Mesenteric fat pad (tissue), 1 donor: ENCODE measurements at places on chromosomes 5 and 9.

- no peak for DNase-seq
These were observed 439.9 kb downstream of the GADD45G start for GRCh38 chr9:90044710-90045151.

GRCh38 chr5:75049456-75050351, 2.7 kb downstream of the GCNT4 start:
- DNase-seq: no peak

DNA sequence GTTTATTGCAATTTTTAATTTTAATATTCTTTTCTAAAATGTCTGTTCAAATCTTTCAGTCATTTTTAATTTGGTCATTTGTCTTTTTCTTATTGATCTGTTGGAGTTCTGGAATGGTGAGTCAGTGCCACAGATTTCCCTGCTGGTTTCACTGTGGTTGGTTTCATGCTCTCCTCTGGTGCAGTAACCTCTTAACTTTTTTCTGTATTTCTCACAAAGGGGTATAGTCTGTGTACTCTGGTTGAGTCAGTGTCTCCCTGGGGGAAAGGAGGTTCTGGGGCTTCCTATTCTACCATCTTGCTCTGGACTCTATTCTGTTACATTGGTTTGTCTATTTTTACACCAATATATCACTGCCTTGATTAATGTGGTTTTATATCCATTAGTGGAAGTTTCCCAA, 178.8 kb downstream of the CSNK1G3 start:
- no peak for DNase-seq

DNA sequence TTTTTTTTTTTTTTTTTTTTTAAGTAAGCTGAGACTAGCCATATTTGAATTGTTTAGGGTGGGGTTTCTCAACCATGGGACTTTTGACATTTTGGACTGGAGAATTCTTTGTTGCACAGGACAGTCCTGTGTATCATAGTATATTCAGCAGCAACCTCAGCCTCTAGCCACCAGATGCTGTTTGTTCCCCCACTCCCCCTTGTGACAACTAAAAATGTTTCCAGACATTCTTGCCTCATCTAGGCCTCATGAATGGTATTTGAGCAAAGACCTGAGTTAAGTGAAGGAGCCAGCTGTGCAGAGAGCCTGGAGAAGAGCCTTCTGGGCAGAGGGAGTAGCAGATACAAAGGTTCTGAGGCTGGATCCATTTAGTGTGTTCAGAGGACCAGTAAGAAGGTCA, 155.9 kb downstream of the SGCD start:
- DNase-seq: no peak

- DNase-seq: no peak
These were observed 215.8 kb downstream of the ADAMTS12 start for GRCh38 chr5:33675958-33676464.

DNA sequence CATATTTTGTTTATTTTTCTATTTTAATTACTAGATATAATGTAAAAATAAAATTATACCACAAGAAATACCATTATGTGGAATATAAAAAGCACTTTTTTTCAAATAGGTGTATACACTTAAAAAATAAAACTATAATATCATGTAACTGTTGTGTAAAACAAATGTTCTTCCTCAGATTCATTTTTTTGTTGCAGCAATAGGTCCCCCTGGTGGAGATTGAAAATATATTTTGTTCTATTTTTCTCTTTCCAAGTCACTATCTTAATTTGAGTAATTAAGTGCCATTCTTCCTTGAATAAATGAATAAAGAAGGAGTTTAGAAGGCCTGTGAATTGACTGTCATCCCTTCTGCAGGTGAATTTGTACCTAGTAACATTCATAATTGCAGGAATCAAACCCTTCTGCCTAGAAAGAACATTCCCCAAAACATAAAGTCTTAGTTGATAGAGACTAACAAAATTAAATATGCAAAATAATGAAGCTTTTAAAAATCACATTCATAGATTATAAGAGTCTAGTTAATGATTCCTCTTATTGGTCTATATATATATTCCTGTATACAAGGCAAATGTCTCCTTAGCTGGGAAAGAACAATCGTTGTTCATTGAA, 23.4 kb downstream of the CETN3 start:
- DNase-seq: no peak

DNA sequence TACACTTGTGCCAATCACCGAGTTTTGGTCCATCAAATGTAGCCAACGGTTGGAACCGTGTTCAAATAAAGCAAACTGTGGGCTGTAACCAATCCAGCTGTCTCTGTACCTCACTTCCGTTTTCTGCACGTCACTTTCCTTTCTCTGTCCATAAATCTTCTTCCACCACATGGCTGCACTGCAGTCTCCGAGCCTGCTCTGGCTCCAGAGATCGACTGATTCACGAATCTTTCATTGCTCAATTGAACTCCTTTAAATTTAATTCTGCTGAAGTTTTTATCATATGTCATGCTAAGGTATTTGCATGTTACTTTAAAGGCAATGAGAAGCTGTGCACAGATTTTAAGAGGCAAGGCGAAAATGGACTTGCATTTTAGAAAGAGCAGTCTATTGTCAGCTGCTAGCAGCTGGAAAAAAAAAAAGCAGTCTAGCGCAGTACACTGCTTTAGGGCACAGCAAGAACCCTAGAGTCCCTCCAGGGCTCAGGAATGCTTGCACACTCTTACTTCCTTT, 13.2 kb downstream of the TTC39B start:
- no peak for DNase-seq

- no peak for DNase-seq
These were observed 305.5 kb downstream of the ZSWIM6 start for GRCh38 chr5:61637566-61637965.

- DNase-seq: no peak
These were observed 22.5 kb downstream of the RANBP3L start for GRCh38 chr5:36279054-36279698.

GRCh38 chr5:138955013-138955660, 80.0 kb upstream of the LRRTM2 start:
- DNase-seq: peak; percentile 67

GRCh38 chr5:93161661-93162654, 419.1 kb downstream of the NR2F1-AS1 start:
- no peak for DNase-seq

GRCh38 chr9:129220771-129221170, 42.7 kb upstream of the IER5L start:
- no peak for DNase-seq

DNA sequence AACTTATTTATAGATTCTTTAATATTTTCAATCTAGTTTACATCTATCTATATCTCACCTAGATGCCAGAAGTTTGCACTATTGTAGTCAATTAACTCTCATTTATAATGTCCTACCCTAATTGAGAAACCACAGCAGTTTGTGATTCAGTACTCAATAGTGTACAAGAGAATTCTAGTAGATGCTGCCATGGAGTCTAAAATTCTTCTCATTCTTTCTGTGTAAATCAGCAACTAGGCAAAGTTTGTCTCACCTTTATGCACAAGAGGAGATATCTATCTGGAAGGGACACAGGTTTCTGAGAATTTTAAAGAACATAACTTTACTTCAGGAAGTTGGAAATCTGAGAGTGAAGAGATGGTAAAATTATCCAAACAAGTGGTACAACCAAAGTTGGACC, 173.0 kb upstream of the FBXL7 start:
- DNase-seq: no peak

DNA sequence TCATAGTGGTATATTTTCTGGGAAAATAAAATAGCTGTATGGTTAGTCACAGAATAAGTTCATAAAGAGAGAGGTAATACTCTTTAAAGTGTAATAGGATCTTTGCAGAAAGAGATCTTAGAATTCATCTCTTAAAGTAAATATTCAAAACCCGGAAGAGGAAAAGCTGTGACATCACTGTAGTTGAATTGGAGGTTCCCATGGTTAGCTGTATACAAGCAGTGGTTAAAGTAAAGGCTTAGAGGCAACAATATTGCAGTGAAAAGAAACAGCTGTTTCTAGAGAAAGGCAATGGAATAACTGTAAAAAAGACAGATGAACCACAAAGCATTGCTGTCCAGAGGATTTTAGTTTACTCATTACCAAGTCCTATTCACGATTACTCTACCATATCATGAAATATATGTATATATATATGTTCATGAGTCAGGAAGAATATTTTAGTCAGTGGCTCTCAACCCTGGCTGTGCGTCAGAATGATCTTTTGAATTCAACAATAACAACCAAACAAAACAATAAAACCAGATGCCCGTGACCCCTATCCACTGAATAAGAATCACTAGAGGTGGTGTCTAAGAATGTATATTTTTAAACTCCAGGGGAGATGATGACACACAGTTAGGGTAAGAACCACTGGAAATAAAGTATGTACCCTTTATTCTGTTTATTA, 4.7 kb downstream of the ERCC6L2 start:
- no peak for DNase-seq

DNA sequence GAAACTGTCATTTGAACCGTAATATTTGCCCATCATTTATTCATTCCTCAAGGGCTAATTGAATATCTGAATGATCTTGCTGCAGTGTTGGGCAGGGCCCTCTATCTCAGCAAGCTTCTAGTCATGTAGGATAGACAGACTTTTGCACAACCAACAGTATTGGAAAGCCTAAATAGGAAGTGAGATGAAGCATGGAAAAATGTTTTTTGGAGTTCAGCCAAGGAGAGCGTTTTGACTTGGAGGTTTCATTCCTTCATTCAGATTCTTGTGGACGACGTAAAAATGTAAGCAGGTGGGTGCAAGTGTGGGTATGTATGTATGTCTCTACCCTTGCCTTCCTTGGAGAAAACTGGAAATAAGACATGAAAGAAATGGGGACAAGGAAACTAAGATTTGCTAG, 15.5 kb downstream of the DAPK1 start:
- DNase-seq: no peak

- no peak for DNase-seq
These were observed 176.6 kb downstream of the DMRTA1 start for GRCh38 chr9:22623236-22623635.

GRCh38 chr5:164748861-164749260, 1243.4 kb downstream of the MAT2B start:
- DNase-seq: no peak

DNA sequence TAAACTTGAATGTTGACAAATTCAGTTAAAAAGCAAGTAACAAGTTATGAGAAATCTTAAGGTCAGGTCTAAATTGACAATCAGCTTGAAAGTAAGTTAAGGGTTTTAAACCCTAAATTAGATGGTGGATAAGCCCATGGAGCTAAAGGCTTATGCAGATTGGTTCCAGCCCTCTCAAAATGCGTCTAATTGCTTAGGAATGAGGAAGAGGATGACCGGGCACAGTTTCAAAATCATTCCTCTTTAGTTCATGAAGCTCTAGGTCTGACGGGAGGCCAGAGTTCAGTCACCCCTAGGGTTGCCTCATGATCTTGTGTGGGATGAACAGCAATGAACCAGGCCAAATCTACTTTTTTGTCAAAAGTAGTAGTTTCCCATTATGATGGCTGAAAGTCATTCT, 75.4 kb downstream of the SLC38A9 start:
- no peak for DNase-seq

DNA sequence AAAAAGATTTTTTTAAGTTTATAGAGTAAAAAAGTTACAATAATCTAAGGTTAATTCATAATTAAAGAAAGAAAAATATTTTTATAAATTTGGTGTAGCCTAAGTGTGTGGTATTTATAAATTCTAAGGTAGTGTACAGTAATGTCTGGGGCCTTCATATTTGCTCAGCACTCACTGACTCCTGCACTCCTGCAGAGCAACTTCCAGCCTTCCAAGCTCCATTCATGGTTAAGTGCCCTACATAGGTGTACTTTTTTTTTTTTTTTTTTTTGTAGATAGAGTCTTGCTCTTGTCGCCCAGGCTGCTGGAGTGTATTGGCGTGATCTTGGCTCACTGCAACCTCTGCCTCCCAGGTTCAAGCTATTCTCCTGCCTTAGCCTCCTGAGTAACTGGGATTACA, 10.1 kb downstream of the ACOT12 start:
- no peak for DNase-seq
